Activated gamma-delta T cell treated with Interleukin-2 at 50 U/mL for 16 hours (primary cell): ENCODE measurements at places on chromosomes 3 and 15.

- no peak for DNase-seq
Measured at GRCh38 chr15:89401631-89402517, 67.2 kb upstream of the POLG start.

DNA sequence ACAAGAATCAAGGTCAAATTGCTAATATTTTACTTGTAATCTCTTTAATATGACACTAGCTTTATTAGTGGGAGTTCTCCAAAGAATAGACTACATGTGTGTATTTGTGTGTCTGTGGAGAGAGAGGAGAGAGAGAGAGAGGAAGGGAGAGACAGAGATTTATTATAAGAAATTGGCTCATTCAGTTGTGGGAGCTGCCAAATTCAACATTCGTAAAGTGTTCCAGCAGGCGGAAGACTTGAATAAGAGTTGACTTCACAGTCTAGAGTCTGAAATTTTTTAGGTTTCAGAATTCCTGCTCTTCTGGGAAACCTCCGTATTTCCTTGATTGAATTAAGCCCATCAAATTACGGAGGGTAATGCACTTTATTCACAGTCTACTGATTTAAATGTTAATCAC lies 4.7 kb upstream of the CLDN1 start:
- no peak for DNase-seq

DNA sequence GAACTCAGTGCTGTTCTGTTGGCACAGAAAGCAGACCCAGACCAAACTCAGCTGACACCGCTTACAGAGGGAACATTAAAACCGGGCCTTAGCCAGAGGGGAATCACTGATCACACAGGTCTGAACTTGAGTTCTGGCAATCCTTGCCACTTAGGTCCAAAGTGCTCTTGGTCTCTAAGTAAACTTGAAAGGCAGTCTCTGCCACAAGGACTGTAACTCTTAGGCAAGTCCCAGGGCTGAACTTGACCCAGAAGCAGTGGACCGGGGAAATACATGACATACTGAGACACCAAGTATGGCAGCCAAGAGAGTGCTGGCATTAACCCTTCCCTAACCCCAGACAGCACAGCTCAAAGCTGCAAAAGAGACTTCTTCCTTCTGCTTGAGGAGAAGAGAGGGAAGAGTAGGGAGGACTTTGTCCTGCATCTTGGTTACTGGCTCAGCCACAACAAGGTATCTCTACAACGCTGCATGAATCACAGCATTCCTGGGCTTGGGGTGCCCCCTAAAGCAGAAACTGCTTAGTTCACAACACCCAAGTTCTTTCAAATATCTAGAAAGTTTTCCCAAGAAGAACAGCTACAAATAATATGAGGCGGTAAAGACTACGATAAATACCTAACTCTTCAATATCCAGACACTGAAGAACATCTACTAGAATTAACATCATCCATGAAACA lies 32.5 kb downstream of the NAALADL2 start:
- no peak for DNase-seq

- DNase-seq, result no peak
Measured at GRCh38 chr15:68674975-68675374, 96.2 kb downstream of the CORO2B start.

DNA sequence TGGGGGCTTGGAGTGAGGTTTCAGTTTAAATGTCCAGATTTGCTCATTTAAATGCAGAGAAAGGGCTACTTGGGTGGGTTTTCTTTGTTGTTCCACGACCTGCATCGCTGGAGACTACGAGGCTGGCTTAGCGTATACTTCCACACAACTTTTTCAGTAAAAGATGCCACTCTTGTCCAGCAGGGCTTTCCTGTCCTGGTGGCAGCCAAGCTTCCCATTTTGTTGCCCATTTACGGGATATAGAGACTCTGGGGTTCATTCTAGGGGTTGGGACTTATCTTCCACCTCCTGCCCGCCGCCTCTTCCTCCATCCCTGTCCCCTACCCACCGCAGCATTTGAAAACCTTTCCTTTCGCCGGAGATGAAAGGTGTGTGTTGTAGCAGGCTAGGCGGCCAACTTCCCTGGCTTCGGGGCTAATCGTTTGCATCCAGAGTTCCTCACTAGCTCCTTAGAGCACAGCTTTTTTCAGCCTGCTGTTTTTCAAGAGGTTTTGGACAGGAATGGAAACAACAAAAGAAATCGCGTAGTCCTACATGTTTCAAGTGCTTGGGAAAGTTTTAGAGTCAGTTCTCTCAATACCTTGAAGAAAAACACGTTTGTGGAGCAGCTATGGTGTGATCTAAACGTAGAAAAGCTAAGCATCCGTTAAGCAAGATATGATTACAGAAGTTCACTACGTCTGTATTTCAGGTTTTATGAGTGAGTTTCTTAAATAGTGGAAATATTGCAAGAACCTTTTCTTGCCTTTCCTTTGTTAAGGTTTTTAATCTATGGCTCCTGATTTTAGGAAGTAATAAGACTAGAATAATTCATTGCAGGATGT lies 843 bp downstream of the CHRNA5 start:
- DNase-seq, result no peak

DNA sequence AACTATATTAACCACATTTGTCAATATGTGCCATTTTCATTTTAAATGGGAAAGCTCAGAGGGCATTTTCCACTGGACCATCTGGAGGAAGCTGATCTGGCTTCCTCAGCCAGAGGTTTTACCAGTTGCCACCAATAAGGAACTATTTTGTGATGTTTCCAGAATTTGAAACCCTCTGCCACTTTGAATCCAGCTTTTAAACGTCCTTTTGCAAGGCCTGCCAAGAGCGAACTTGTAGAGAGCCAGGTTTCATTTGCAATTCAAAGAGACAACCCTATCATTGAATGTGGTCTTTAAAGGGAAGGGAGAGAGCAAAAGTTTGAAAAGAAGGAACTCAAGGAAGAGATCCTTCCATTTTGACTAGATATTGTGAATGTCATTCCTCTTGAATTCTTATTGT lies 123.3 kb upstream of the CHL1 start:
- DNase-seq, result no peak

DNA sequence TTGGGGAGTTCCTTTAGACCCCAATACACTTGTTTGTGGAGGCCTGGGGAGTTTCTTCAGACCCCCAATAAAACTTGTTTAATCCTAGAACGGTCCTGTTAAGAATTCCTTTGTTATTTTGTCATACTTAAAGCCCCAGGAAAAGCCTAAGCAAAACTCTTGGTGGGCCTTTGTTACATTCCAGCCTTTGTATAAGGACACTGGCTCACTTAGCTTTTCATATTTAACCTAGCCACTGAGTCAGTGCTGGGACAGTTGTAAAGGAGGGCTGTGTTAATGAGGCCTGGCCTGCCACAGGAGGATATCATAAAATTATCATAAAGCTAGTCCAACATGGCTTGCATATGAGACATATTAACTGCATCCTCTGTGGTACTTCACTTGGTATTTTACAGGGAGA lies 760.1 kb downstream of the ZNF385D start:
- no peak for DNase-seq

- DNase-seq, result no peak
Measured at GRCh38 chr3:871651-872050, 221.2 kb upstream of the CNTN6 start.
